ENCODE measurements at places on chromosomes 3 and 15.

DNA sequence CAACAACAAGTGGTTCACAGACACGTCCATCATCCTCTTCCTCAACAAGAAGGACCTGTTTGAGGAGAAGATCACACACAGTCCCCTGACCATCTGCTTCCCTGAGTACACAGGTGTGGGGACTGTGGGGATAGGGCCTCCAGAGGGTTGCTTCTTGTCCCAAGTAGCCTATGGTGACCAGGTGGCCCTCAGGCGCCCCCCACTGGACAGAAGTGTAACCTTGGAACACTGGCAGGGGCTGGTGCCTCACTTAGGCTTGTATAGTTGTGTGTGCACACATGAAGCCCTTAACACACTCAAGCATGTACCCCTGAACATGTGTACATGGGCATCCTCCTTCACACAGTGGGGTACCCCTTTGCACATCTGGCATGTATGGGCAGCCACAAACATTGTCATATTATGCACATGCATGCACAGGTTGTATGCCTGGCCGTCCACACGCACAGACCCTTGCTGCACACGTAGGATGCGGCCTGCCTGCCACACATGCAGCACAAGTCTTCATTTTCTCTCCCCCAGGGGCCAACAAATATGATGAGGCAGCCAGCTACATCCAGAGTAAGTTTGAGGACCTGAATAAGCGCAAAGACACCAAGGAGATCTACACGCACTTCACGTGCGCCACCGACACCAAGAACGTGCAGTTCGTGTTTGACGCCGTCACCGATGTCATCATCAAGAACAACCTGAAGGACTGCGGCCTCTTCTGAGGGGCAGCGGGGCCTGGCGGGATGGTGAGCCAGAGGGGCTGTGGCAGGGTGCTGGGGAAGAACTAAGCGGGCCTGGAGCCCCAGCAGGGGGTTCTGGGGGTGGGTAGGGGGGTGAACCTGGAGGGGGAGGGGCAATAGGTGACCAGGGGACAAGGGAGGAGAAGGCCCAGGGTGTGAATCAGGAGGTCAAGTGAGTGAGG lies 11.7 kb upstream of the SEMA3B start:
- no peak for DNase-seq

GRCh38 chr3:31356941-31357340 lies 175.8 kb upstream of the STT3B start:
- DNase-seq: no peak

- DNase-seq: no peak
Observed at GRCh38 chr15:75163150-75163564, 38.5 kb upstream of the C15orf39 start.

DNA sequence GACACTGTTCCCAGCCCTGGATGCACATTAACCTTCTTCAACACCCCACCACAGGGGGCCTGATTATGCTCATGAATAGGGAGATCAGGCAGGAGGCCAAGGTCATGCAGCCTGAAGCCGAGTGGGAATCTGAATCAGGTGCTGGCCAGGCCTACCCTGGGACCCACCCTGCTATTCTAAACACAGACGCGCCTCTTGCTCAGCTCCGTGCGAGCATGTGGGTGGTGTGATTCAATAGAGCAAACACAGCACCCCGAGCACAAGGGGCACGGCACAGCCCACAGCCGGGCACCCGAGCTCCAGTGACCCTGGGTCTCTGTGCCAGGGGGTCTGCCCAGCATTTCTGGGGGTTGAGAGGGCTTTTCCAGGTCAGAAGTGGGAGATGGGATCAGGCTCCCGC lies 24.6 kb upstream of the GRIP2 start:
- DNase-seq: no peak

- no peak for DNase-seq
Observed at GRCh38 chr3:29451920-29452319, 171.0 kb downstream of the RBMS3 start.

GRCh38 chr3:52721730-52722008 lies 15.8 kb downstream of the SPCS1 start:
- no peak for DNase-seq

DNA sequence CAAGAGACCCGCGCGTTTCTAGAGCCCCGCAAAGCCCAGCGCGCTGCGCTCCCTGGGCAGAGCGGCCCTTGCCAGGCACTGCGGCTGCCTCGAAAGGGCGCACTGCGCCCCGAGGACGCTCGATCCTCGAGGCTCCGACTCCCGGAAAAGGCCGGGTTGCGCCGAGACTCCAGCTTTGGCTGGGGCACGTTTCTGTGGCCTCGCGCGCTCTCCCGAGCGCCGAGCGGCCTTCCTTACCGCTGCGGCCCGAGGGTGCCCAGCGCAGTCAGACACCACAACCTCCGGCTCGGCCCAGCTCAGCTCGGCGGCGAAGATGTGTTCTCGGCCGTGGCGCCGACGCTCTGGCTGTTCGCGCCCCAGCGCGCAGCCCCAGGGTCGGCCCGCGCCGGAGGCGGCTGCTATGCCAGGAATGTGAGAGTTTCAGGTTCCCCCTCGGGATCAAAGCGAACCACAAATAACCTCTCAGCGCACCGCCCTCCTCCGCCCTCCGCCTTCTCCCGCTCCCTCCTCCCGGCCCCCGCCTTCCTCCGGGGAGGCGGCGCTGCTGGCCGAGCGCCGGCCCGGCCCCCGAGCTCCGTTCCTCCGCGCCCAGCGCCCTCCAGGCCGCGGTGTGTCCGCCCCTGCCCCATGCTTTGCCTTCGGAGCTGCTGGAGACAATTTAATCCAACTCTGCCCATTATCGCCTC lies at the start of gene AMOTL2:
Gene AMOTL2 (minus strand): TSS at position 343 of the 686 bp plus-strand sequence. CDS start 3,014 bp downstream, outside the sequence.
- no peak for DNase-seq

DNA sequence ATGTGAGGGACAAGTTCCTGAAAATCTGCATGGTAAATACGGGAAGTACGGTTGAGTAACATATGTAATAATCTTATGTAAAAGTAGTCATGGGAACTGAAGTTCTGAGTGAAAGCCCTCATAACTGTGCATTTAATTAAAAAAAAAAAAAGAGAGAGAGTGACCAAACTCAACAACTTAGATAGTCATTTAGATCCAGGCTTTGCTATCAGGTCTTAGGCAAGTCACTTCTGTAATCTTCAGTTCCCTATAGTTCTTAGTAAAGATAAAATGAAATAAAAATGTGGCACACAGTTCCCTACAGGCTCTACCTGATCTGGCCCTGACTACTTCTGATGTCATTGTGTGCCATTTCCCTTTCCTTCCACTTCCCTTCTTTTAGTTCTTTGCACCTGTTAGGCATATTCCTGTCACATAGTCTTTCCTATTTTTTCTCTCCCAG lies 15.0 kb downstream of the RNF111 start:
- no peak for DNase-seq

DNA sequence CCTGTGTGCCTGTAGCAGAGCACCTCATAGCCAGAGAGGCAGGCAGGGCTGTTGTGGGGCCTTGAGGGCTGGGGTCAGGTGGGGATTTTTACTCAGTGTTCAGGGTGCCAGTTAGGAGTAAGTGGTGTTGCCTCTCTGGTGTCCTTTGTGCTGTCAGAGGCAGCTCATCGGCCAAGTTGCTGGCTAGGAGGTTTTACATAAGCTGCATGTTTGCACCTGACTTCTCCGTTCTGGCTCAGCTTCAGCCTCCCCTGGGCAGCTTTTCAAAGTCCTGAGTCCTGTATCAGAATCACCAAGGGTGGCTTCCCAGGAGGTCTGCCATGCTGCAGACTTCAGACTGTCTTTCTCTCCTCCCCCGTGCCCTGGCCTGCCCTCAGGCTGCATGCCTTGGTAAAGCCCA lies 242.6 kb upstream of the TPM1 start:
- DNase-seq: no peak

DNA sequence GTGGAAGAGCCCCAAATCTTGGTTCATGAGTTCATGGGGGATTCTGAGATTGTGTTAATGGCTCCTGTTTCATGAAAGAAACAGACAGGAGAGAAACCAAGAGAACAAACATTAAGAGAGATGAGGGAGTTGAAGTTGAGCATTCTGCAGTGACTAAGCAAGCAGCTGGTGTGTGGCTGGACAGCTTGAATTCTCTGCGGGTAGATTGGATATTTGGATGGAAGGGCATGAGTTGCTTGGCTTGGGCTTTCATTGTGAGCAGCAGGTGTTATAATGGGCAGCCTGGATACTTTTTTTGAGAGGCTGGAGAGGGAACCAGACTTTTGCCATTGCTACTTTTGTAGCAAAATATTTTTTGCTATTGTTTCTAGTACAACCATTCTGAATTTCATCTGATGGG lies 346.8 kb upstream of the SATB1 start:
- DNase-seq: no peak

DNA sequence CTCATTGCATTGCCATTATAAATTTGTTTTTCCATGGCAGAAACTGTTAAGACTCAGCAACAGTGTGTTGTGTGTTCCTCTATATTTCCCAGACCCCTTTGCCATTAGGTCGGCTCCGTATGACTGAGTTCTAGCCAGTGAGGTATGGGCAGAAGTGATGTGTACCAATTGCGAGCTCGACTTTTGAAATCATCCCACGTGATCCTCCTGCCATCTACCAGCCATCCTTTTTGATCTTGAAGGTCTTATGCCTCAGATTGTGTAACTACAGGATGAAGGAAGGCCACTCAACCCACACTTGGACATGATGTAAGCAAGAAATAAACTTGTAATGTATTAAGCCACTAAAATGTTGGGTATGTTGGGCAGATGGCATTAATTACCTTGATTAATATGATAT lies 562.3 kb downstream of the PDCD6IP start:
- DNase-seq: no peak

DNA sequence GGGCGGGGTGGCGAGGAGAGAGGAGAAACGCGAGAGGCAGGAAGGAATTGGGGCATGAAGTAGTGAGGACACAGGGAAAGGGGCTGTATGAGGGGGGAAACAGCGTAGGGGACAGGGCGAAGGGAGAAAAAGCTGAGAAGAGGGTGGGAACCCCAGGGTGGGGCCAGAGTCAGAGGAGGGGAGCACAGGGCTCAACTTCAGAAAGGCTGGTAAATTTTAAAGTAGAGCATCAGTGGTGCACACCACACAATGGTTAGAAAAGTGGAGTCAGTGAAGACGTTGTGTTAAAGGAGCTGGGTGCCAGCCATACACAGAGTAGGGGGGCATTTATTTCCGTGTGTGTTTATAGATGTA lies 3.0 kb upstream of the RPP25 start:
- no peak for DNase-seq

- DNase-seq: no peak
Observed at GRCh38 chr15:83225449-83225848, 17.8 kb upstream of the HDGFL3 start.
